Endodermal cell (in vitro differentiated cells): ENCODE measurements at places on chromosomes 4 and X.
A peak's percentile ranks its signal among the peaks of the same experiment; 100 is the strongest.

DNA sequence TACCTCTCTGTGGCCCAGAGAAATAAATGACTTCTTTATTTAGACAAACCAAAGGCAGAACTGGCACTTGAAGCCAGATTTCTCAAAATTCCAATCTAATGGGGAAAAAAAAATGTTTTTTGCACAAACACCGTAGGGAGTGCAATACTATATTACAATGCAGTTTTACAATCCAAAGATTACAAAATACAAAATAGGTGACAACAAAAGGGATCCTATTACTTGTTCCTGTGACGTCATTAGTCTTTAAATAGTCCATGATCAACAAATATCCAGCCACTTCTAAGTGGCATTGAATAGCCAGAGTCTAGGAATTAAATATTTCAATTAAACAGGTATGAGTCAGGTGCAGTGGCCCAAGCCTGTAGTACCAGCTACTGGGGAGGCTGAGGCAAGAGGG, 3.0 kb upstream of the APBB2 start:
- DNase-seq = no peak

- DNase-seq = no peak
Observed at GRCh38 chr4:112156112-112156511, 10.9 kb downstream of the FAM241A start.

- no peak for DNase-seq
Observed at GRCh38 chrX:19388064-19388679, 44.4 kb downstream of the PDHA1 start.

GRCh38 chr4:107740950-107741701, 21.1 kb upstream of the PAPSS1 start:
- no peak for DNase-seq

DNA sequence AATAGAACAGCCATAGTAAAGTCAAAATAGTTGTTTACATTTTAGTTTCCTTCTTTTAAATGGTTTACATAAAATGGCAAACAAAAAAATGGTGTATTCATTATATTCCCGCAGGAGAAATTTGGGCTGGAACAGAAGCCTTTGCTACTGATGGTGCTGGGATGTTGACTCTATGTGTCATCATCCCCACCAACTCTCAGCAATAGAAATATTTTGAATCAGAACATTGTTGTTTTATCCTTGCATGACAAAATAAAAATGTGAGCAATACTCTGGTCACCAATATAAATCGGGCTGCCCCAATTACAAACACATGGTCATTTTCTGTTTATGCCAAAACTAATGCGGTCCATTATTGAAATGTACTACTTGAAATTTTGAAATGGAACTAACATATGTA, 1131.6 kb upstream of the PCDH7 start:
- no peak for DNase-seq

DNA sequence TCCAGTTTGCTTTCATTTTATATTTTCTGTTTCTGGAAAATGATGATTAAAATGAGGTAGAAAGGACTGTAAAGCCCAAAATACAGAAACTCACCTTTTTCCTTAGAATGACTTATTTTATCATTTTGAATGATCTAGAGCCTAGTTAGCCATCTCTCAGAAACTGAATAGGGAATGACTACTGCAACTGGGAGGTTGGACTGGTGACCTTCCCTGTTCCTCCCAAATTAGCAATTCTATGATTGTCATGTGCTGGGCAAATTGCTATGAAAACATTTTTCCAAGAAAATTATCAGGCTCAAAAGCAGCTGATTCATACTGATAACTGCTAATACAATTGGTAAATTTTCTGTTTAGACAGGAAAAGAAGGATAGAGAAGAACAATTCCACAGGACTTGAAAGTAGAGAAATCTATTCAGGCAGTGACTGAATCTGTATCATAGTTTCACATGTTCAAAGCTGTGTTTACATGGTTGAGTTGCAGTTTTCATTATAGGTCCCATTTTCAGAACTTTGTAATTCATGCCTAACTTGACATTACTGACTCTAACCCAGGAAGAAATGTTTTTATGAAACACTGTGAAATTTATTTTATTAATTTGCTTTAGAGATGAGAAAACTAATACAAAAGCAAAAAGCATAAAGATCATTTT, 43.4 kb upstream of the SEC24B start:
- DNase-seq = no peak

- no peak for DNase-seq
Observed at GRCh38 chr4:118941799-118942198, 53.1 kb downstream of the SYNPO2 start.

DNA sequence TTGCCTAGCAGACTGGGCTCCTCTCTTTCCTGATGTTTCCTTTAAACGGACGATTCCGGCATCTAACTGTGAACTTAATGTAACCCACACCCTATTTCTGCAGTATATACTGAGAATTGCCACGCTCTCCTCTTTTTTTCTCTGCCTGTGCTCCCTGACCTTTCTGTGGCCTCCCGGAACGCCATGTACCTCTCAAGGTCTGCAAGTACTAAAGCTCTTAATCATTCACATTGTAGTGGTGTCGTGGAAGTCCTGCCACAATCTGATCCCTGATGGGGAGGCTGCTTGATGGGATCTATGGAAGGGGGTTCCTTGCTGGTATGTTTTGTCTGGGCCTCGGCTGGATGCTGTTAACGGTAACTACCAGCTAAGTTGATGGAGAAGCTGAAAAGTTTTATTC, 302.9 kb upstream of the EPHA5 start:
- DNase-seq = no peak

DNA sequence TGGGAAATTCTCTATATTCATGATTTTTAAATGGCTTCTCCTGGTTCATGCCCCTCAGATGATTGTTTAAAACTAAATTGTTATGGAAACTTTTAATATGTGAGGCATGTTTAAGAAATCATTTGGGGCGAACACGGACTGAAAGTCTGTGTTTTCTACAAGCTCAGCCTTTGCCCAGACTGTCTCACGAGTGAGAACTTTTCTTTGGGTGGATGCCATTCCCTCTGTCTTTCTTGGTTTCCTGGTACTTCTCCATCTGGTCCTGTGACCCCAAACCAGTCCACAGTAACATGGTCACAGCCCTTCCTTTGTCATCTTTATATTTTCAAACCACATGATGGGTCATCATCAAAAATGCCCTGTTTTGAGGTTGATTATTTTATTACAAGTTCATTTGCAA, 186.6 kb upstream of the GNPDA2 start:
- DNase-seq = no peak

DNA sequence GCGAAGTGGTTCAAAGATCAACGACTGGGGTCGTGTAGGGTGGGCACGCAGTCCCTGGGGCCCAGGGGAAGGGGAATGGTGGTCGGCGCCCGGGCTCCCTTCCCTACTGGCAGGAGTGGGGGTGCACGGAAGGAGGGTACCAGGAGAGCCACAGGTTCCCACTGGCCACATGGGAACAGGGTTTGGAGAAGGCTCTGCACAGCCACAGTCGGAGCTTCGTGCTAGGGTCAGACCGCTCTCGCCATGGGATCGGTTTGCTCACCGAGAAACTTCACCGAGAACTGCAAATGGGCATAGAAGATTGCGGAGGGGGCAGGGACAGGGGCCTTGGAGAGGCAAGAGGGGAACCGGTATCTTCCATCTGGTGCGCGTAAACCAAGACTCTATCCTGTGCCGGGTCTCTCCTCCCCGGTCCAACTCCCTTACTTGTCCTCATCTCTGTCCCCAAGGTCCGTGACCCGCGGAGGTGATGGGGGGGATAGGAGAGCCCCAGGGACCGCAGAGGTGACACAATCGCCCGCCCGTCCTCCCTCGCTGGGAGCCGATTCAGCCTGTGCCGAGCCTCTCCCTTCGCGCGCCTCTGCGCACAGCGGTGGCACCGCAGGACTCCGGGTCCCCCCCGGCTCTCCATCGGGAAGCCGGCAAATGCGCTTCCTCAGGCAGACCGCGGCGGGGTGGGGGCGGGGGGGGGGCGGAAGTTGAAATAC, 1.0 kb downstream of the SCD5 start:
- peak; percentile 81 for DNase-seq

DNA sequence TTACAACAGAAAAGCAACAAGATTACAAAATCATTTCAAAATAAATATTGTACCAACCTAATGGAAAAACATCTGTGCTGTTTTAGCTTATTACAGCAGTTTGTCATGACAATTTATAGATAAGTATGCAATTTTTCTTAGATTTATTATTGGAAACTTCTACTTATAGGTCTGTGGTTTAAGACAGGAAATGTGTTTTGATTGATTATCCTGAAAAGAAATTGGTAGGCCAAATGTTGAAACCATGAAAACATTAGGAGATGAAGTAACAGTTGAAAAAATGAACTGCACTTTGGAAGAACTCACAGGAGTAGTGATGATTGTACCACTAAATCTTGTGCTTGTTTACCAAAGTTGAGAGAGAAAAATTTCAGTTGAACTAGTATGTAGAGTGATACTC, 162.2 kb upstream of the GIMD1 start:
- no peak for DNase-seq

DNA sequence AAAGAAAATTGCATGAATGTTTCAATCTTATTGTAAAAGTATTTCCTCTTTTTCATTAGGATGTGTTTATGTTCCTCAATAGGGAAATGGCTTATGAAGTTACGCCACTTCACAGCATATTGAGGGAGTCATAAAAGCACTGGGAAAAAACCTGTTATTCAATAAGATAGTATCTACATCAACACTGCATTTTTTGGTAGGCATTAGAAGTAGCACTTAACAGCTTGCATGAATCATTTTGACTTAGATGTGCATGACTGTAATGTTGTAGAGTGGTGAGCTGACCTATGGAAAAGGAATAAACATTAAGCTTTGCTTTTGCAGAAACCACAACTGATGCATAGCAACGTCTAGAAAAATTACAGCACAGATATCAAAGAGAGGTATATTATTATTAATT, 111.2 kb upstream of the GRXCR1 start:
- no peak for DNase-seq

GRCh38 chrX:132214518-132214917, 4.7 kb downstream of the RAP2C start:
- no peak for DNase-seq

DNA sequence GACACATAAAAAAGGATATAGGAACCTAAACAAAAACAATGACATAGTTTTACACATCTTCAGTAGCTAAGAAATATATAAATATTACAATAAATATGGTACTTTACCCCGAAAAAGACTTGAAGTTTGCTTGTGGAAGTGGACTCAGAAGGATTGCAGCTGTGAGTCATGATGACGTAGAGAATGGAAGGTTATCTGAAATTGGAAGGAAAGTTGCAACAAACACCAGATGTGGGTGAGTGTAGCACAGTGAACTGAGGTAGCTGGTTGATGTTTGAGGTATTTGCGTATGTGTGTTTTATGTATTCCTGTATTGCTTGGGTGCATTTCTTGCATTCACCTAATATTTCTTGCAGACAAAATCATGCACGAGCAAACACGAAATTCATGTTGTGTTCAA, 113.0 kb downstream of the ARX start:
- no peak for DNase-seq

DNA sequence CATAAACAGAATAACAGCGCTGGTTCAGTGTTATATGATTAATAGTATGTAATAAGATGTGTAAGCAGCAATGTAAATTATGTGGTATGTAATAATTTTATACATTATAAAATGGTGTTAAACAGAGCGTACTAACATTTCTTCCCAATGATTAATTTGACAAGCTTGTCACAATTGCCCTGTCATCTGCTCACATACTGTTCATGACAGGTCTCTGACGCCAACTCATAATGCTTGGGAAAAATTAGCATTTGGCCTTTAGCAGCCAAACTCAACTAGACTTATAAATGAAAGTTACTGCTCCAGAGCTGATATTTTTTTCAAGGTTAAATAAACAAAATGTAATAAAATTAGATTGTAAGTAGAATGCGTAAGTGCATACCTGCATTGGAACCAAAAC, 246.8 kb downstream of the TRAM1L1 start:
- DNase-seq = no peak

- DNase-seq = no peak
Observed at GRCh38 chrX:23578079-23578478, 89.2 kb upstream of the PRDX4 start.

DNA sequence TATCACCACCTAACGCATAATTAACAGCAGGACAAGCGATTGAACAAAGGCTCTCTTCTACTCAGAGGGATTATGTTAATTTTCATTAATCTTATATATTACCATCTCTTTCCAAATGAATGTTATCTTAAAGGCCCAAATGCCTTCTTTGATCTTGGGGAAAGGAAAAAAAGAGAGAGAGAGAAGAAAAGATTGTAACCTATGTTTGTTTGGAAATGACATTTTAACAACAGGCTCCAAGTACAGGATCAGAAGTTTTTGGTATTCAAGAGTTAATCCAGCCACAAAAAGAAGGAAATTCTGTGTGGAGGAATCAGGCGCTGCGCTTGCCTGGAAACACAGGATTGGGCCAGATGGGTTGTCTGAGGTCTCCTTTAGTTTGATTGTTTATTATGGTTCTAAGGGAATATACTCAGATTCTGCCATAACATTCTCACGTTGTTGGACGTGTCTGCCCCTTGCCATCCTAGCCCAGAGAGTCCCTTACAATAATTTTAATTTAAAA, 100.7 kb upstream of the STX18 start:
- peak; percentile 72 for DNase-seq

GRCh38 chr4:110475881-110476818, at the start of gene ENPEP:
Gene ENPEP (plus strand): TSS chr4:110476155. CDS start chr4:110476415, 260 bp downstream.
- peak; percentile 79 for DNase-seq

GRCh38 chr4:187504974-187505797, 490.4 kb upstream of the ZFP42 start:
- peak; percentile 76 for DNase-seq

GRCh38 chrX:15616531-15616930, 15.8 kb upstream of the ACE2 start:
- DNase-seq = no peak

GRCh38 chrX:68726366-68726765, 78.9 kb downstream of the STARD8 start:
- DNase-seq = no peak

DNA sequence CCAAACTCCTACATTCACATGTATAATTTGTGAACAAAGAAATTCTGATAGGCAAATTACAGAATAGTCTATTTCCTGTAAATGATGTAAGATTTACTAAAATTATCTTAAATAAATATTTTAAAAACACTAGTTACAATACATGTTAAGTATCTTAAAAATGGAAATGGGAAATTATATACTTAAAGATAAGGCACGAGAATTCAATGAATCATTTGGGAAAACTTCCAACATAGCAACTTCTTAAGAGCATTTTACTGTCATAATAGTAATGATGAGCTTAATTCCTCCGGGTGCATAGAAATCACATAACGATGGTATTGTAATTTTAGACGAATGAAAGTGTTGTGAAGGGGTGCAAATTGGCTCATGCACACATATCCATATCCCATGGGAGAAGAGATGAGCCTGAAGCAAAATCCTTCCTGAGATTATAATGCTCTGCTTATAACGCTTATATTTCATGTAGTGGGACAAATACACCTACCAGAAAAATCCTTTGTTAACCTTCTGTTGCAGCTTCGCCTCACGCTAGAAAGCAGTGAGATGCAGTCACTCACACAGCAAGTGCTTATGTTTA, 873.5 kb downstream of the PDHA2 start:
- DNase-seq = no peak

- peak; percentile 60 for DNase-seq
Observed at GRCh38 chr4:92270908-92271307, 32.9 kb upstream of the GRID2 start.

GRCh38 chr4:134408897-134409296, 207.3 kb upstream of the PABPC4L start:
- no peak for DNase-seq
